ENCODE measurements at places on chromosomes 7 and 10. TPM values are rescaled to one million over a fixed set of nuclear protein-coding genes. Genes with fewer than 3 reads are reported as not detected.

The PSMA2 gene
- 121 TPM for total RNA-seq

The FAM25G gene
- 5.3 TPM for total RNA-seq

The ZNF438 gene
- total RNA-seq: 2.5 TPM

The COX19 gene
- 8.2 TPM for total RNA-seq

The ADCYAP1R1 gene
- total RNA-seq: not detected

The ZNF727 gene
- total RNA-seq: not detected

The ABCB1 gene
- not detected for total RNA-seq

The PLEKHA1 gene
- 52.7 TPM for total RNA-seq

The SGMS1 gene
- total RNA-seq: 50.6 TPM

The TUBGCP2 gene
- 45.8 TPM for total RNA-seq

The TFPI2 gene
- 98.0 TPM for total RNA-seq

The DGKI gene
- 0.70 TPM for total RNA-seq

The OR9A2 gene
- total RNA-seq: not detected

The CREB5 gene
- 3.8 TPM for total RNA-seq

The GPRIN2 gene
- 1.6 TPM for total RNA-seq

The KIAA1549 gene
- total RNA-seq: 1.7 TPM

The ZNF425 gene
- 2.8 TPM for total RNA-seq

The MNX1 gene
- total RNA-seq: not detected

The LRIT1 gene
- not detected for total RNA-seq

The PPP1R9A gene
- total RNA-seq: 0.42 TPM
